ENCODE measurements at places on chromosomes 7 and 10.

GRCh38 chr7:128060018-128060417 lies 28.8 kb upstream of the LRRC4 start:
- DNase-seq, result no peak

DNA sequence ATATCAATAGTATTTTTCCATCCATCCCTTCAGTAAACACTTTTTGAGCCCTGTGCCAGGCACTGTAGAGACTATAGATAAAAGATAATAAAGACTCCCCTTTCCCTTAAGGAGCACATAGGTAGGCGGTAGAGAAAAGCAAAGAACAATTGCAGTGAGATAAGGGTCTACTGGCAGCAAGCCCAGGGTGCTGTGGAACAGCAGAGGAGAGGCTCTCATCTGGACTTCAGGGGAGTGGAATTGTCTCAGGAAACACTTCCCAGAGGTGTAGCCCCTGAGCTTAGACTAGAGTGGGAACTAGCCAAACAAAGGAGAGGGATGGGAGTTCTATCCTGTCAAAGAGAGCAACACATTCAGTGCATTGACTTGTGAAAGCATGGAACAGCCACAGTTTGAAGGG lies 102.0 kb downstream of the NRF1 start:
- no peak for DNase-seq

GRCh38 chr7:135936497-135937217 lies 40.5 kb downstream of the MTPN start:
- DNase-seq, result no peak

GRCh38 chr7:96118449-96119001 lies 203.4 kb downstream of the SLC25A13 start:
- no peak for DNase-seq

DNA sequence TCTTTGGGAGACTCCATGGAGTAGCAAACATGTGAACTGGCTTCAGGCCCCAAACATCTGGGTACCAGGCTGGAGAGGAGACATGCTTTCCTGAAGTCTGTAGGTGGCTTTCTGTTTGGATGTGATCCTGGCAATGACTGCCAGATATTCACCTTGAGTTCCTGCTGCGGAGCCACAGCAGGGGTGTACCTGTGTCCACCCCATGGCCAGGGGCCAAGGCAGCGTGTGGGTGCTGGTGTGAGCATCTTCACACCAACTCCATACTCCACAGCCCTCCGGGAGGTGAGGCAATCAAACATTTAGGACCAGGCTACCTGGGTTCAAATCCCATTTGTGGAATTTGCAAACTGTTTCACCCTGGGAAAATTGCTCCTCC lies 113.0 kb downstream of the ADCY1 start:
- peak; percentile 30 for DNase-seq

GRCh38 chr10:29590915-29591650 lies 43.7 kb downstream of the SVIL start:
- DNase-seq, result no peak

DNA sequence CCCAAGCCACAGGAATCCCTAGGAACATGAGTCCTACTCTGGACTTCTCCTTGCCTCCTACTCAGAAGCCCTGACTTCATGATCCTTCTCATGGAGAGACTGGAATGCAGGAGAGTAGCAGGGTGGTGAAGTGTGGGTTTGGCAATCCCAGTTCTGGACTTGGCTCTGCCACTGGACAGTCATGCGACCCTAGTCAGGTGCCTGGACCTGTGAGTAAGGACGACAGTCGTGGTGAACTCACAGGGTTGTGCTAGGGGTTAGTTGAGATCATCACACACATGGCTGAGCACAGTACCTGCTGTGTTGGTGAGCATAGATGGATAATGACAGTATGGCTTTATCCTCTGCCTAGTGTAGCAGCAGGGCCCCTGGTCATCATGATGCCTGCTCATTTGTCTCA lies 117.9 kb downstream of the LRRC18 start:
- DNase-seq, result no peak
